Epithelial cell of alveolus of lung (primary cell): ENCODE measurements at places on chromosomes 11 and 22. TPM values are rescaled to one million over a fixed set of nuclear protein-coding genes. Genes with fewer than 3 reads are reported as not detected.

The VWCE gene
- total RNA-seq, result 2.3 and 2.6 TPM in 2 replicates

The ADORA2A gene
- total RNA-seq, result 0.26 and 7.0 TPM in 2 replicates

The ZDHHC24 gene
- total RNA-seq, result 27.7 and 33.5 TPM in 2 replicates

The VEGFB gene
- 48.2 and 62.8 TPM in 2 replicates for total RNA-seq

The TYMP gene
- 36.4 and 74.5 TPM in 2 replicates for total RNA-seq

The ARFGAP3 gene
- 43.6 and 47.6 TPM in 2 replicates for total RNA-seq
